A673 (cell line): ENCODE measurements at places on chromosomes 13 and 19. TPM values are rescaled to one million over a fixed set of nuclear protein-coding genes. Genes with fewer than 3 reads are reported as not detected.

FAM124A gene
- total RNA-seq: 2.1 and 2.2 TPM in 2 replicates

DNA sequence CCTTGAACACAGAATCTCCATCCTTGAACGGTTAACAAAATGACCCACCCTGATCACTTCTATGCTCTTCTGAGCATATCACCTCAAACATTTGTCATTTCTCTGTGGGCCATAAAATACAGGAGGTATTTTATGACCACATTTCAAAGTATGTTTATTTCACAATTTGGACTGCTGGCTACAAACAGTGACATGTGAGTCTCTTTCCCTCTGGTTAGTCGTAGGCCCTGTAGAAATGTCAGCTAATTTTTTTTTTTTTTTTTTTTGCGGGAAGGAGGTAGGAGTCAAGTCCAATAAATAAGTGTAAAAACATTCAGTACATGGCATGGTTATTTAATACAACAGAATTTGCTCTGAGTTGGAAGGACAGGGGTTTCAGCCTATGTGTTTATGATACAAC, 70.7 kb downstream of the FOXO1 start:
- no peak overlapping the region for H3K27ac ChIP-seq
- no peaks in the 10 kb centered on the region for H3K27me3 ChIP-seq
- H3K4me3 ChIP-seq: no peak overlapping the region
- no peaks in the 10 kb centered on the region for H3K4me1 ChIP-seq

DNA sequence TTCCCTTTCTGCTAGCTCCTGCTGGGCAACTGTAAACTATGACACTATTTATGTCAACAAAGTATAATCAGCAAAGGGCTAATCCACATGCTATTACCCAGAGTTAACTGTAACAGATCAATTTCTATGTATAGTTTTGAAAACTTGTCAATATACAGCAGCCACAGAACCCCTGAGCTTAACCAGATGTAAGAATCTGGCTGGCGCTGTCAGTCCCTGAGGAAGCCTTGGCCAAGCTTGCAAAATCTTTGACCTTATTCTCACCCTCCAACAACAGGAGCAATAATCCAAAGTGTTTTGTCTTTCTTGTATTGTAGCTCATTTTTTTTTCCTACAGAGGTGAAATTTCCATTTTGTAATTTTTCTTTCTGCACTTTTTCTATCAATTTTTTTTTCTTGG, 1230.1 kb upstream of the SLC10A2 start:
- H3K27me3 ChIP-seq: peaks cover 4% of the 10 kb centered on the region
- no peaks in the 10 kb centered on the region for H3K4me1 ChIP-seq
- no peak for DNase-seq
- no peak overlapping the region for H3K27ac ChIP-seq

LYPD5 gene
- not detected in 2 replicates for total RNA-seq

DNA sequence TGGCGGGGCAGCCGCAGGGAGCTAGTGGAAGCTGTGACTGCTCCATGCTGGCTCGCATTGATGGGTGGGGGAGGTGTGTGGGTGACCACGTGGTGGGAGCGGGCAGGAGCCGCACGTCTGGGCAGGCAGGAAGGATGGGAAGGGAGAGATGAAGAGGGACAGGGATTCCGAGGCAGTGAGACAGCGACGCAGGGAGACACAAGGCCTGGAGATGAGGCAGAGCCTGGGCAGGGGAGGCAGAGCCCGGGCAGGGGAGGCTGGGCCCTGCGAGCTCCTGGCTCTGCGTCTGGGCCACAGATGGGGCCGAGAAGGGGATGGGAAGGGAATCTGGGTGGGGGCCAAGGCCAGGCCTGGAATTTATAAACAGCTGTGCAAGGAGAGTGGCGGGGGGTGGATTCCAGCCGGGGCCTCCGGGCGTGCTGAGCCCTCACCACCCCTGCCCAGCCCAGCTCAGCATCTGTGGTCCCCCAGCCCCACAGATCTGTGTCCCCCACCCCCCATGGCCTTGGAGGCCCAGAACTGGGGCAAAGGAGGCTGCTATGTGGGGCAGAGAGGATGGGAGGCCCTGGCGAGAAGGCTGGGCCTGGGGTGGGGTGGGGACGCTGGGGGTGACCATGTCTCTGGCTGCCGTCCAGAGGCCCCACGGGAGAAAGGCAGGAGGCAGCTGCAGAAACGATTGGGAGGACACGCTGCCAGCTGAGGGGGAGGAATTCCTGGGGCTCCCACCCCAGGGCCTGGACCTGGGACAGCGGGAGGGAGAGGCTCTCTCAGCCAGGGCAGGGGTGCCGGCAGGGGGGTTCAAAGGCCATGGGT, 6.0 kb downstream of the EHD2 start:
- peak; percentile 30 for DNase-seq
- H3K27me3 ChIP-seq: no peaks in the 10 kb centered on the region
- peak overlapping the region; percentile 23 for H3K27ac ChIP-seq
- peaks cover 16% of the 10 kb centered on the region for H3K4me1 ChIP-seq
- no peaks in the 10 kb centered on the region for H3K36me3 ChIP-seq
